ENCODE measurements at places on chromosomes 13 and 19. TPM values are rescaled to one million over a fixed set of nuclear protein-coding genes. Genes with fewer than 3 reads are reported as not detected.

The SLAIN1 gene
- total RNA-seq = 0.56 TPM

The NKG7 gene
- total RNA-seq = not detected

The ZFP36 gene
- 1.1 TPM for total RNA-seq

The TPP2 gene
- total RNA-seq = 73.8 TPM

The MYO1F gene
- total RNA-seq = 0.19 TPM

The IER2 gene
- total RNA-seq = 73.0 TPM

The PRODH2 gene
- not detected for total RNA-seq

The SBK2 gene
- not detected for total RNA-seq

The ZNF793 gene
- 3.4 TPM for total RNA-seq

The SHC2 gene
- total RNA-seq = 1.4 TPM

The DZIP1 gene
- total RNA-seq = 33.8 TPM

The FBXO27 gene
- 1.7 TPM for total RNA-seq

The ZNF610 gene
- 2.5 TPM for total RNA-seq

The TTYH1 gene
- total RNA-seq = not detected

The ZNF497 gene
- 0.58 TPM for total RNA-seq

The ZNF20 gene
- 7.0 TPM for total RNA-seq

The ICAM4 gene
- 0.85 TPM for total RNA-seq

The CGB7 gene
- total RNA-seq = 0.19 TPM

The IZUMO2 gene
- total RNA-seq = not detected

The SH2D3A gene
- total RNA-seq = under 0.01 TPM

The VSIG10L gene
- 0.38 TPM for total RNA-seq

The HIF3A gene
- total RNA-seq = under 0.01 TPM

The ZIC2 gene
- total RNA-seq = not detected

The NPAS1 gene
- 5.6 TPM for total RNA-seq

The LGI4 gene
- under 0.01 TPM for total RNA-seq

The TYROBP gene
- not detected for total RNA-seq

The RPS16 gene
- 99.8 TPM for total RNA-seq

The MEF2B gene
- 0.28 TPM for total RNA-seq

The IL27RA gene
- 1.5 TPM for total RNA-seq

The FRY gene
- 15.8 TPM for total RNA-seq

The FCER2 gene
- not detected for total RNA-seq

The RFPL4AL1 gene
- under 0.01 TPM for total RNA-seq

The MEIOSIN gene
- total RNA-seq = not detected

The FXYD1 gene
- total RNA-seq = 1.4 TPM

The ZNF90 gene
- 1.9 TPM for total RNA-seq

The KLF2 gene
- total RNA-seq = 5.6 TPM

The RASIP1 gene
- 0.85 TPM for total RNA-seq

The TSHZ3 gene
- total RNA-seq = 7.1 TPM

The FAM216B gene
- total RNA-seq = not detected

The BEST2 gene
- total RNA-seq = not detected

The LTBP4 gene
- 7.1 TPM for total RNA-seq

The CBY2 gene
- total RNA-seq = not detected

The EFNB2 gene
- total RNA-seq = 1.2 TPM

The NXNL1 gene
- total RNA-seq = not detected
